ENCODE measurements at places on chromosomes 4 and X.

DNA sequence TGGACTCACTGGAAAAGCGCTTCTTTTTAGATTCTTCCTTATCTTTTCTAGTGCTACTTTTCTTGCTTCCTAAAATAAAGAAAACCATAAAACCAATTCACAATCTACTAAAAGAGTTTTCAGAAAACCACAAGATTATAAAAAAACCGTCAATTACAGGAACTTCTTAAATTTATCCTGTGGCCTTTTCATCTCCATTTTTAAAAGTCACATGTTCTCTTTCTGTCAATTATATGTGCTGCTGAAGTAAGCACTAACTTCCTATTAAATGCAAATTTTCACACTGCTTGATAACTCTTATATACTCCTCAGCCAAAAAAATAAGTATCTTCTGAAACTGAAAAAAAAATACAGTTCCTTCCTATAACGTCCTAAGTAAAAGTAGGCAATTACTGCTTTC, 32.8 kb downstream of the CENPC start:
- DNase-seq: no peak

DNA sequence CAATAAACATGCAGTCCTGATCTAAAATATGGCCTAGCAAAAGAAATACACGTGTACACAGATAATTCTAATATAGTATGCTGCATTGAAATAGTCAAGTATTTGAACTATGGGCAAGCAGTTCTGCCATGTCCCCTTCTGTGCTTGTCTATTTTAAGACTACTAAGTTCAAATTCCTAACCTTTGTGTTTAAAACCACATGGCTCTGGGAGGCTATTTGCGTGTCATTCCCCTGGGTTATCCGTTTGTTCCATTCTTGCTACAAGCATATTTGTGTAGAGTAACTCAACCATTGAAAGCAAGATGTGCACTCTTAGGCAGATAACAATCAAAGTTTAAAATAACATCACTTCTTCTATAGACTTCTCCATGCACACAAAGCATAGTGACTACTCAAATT, 25.4 kb upstream of the TBC1D1 start:
- DNase-seq: no peak

DNA sequence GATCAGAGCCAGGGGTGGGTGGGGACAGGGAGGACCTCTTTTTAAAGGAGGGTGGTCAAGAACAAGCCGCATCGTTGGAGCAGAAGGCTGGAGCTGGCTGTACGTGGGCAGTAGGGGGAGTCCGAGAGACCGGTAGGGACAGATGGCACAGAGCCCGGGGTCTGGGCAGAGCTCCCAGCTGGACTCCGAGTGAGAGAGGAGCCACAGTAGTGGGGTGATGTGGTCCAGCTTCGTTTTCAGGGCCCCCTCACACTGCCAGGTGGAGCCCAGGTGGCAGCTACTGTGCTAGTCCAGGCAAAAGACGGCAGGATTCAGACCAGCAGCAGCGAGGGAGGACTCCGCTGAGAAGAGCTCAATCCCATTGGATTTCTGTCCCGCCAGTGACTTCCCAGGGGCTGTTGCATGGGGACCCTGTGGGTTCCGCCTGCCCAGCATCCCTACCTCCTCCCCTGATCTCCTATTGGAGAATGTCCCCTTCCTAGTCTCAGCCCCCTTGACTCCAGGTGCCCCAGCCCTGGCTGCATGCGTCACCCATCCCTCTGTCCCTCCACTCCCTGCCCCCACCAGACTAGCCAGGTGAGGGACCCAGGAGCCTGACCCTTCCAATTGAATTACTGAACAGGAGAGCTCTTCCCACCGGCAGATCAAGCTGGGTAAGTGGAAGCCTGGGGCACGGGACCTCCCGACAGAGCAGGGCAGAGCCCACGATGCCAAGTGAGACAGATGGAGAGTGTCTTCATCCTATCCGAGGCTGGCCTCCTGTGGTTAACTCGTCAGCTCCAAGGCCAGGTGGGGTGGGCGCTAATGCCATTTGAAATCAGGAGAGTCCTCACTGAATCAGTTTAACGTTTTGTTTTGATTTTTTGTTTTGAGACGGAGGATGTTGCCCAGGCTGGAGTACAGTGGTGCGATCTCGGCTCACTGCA, 2.9 kb downstream of the ARHGAP4 start:
- no peak for DNase-seq

DNA sequence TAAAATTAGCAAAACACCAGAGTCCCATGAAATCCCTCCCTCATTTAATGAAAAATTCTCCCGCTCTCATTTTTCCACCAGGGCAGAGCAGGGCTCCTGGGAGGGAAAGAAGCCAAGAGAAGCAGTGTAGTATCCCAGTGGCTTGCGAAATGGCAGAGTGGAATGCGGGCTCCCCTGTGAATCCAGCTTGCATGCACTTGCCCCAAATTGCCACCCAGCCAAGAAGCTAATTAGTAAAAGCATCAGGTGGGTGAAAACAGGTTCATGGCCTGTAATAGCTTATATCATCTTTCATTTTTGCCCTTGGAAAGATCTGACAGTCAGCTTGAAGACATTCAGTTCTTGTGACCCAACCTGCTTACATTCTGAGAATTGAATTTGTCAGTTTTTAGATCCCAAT, 10.1 kb downstream of the AMOT start:
- DNase-seq: no peak

GRCh38 chr4:59086410-59086809, 1976.2 kb upstream of the IGFBP7 start:
- no peak for DNase-seq

- DNase-seq: no peak
Observed at GRCh38 chr4:116387937-116388474, 697.4 kb downstream of the TRAM1L1 start.

GRCh38 chrX:18574591-18574990, 97.3 kb downstream of the RS1 start:
- DNase-seq: no peak

DNA sequence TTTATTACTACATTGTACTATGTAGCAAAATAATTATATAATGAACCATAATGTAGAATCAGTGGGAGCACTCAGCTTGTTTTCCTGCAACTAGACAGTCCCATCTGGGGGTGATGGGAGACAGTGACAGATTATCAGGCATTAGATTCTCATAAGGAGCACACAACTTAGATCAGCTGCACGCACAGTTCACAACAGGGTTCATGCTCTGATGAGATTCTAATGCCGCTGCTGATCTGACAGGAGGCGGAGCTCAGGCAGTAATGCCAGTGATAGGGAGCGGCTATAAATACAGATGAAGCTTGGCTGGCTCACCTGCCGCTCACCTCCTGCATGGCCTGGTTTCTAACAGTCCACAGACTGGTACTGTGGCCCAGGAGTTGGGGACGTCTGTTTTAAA, 199.2 kb downstream of the MAB21L2 start:
- no peak for DNase-seq

All from KG1 (cell line).